ENCODE measurements at places on chromosomes 2 and 18.

GRCh38 chr2:654896-655295 is 22.3 kb downstream of the TMEM18 start:
- DNase-seq: no peak

- DNase-seq: no peak
Measured at GRCh38 chr18:78818495-78818894, 161.1 kb upstream of the SALL3 start.

DNA sequence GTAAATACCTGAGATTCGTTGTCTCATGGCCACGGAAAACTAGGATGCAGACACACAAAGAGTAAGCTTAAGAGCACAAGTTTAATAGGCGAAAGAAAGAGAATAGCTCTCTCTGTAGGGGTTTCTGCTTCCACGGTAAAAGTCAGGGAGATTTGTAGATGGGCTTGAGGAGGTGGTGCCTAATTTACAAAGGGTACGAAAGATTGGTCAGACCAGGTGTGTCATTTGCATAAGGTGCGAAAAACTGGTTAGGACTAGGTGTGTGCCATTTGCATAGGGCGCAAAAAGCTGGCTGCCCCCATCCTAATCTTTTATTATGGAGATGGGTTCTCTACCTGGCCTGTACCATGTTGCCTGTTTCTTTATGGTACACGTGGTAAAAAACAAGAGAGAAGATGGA is 170.5 kb upstream of the DOK6 start:
- DNase-seq: no peak

DNA sequence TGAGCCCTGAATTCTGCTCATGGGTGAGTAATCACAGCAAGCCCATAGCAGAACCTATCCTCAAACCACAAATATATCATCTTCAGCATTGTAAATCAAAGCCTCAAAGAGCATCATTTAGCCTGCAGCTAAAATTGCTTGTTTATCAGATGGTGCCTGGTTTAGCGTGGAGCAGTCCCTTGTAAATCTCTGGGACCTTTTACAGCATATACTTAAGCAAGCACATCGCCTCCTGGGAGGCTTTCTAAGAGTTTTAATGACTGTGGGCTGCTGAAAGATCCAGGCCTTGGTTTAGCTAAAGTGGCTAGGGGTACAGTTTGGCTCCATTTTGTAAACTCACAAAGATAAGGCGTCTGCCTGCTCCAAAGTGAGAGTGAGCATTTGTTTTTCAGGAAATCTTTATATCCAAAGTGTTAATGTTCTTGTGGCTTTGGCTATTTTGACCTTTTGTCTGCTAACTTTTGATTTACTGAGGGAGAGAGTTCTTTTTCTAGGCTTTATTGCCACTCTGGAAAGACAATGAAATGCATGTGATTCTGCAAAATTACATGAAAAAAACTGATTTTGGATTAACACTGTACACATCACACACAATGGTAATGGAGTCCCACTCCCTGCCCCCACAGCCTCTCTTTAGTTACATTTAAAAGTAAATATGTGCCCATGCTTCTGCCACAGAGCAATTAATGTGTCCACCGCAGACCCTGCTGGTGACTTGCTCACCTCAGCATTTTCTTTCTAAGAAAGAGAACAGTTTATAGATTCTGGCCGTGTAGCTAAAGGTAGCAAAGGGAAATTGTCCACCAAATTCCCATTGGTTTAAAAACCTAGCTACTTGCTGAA is 194.8 kb downstream of the LNPK start:
- no peak for DNase-seq

DNA sequence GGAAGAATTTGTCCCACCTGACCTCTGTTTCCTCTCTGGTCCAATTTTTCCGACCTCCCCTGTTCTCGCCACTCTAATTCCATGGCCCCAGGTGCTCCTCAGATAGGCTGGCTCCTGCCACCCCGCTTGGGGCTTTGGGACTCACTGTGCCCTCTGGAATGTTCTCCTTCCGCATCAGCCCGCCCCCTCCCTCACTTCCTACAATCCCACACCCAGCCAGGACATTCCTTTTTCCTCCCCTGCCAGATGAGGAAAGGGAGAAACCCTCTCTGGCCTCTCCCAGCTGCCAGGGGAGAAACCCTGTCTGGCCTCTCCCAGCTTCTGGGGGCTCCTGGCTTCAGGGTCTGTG is 3.1 kb upstream of the OR6B2 start:
- no peak for DNase-seq

DNA sequence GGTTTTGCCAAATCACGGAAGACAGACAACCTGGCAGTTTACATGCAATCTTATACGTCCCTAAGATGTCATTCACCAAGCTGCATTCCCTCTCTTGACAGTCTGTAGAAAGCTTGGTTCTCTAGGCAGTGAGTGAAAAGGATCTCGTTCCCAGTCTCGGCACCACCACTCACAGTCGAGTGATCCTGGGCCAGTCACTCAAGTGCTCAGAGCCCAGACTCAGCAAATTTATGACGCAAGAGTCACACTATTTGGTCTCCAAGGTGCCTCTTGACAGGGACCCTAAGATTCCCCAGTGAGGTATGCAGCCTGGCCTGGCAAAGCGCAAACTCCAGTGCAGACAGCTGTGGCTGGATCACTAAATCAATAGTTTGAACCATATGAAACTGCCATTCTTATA is 77.9 kb downstream of the EIPR1 start:
- DNase-seq: no peak

DNA sequence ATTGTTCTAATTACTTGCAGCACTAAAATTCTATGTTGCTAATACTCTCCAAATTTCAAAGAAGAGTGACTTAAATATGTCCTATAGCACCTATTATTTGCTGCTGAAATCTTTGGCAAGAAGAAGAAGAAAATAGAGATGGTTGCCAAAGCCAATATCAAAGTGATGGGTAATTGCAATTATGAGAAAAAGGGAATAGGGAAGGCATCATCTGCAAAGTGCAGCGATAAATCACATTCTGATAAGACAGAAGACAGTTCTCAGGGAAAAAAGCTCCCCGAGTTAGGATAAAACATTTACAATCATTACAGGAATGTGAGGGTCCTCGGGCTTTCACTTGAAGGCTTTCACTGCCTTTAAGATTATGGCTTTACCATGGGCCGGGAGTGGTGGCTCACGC is 72.1 kb upstream of the RASGRP3 start:
- DNase-seq: no peak

DNA sequence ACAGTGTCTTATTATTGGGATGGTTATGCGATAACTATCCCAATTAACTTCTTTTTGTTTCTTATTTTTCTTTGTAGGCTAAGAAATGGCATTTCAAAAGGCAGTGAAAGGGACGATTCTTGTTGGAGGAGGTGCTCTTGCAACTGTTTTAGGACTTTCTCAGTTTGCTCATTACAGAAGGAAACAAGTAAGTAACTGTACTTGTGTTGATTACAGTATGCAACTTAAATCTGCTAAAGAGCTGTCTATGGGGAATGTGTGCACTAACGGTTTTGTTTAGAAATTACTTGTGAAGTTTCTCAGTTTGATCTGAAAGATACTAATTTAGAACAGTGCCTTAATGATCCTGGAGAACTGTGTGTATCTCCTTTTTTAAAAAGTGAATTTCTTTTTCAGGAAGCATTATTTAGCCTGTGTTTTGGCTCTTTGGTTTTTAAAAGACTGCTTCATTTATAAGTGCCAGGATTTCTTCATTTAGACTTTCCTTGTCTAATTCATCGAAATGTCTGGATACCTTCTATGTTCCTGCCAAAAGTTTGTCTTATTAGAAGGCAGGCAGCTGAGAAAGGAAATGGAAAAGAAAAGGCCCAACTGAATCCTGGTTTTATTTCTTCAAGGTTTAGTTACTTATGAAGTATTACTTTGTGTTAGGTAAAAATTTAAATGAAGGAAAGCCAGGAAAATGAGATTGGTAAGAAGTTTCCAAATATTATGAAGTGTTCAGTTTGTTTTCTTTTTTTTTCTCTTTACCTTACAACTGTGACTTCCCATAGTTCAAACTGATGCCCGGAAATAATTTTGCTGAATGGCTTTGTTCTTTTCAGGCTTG is 40.1 kb downstream of the GPD2 start:
- DNase-seq: no peak

GRCh38 chr2:43110442-43110871 is 115.9 kb downstream of the ZFP36L2 start:
- DNase-seq: no peak

DNA sequence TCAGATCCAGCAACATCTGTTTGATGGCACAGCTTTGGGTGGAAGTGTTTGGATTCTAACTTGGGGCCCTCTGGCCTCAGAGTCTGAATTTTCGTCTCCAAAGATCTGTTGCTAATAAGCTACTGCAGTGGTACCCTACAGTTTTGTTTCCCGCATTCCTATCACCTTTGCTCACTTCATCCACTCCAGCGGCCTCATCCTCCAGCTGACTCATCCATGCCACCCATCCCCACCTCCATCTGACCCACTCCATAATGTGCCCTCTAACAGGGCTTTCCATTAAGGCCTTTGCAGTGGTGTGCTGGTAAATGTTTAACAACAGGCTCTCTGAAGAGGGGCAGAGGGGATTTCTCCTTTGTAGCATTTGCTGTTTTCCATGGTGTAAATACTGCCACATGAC is 225.5 kb downstream of the TGIF1 start:
- no peak for DNase-seq

- DNase-seq: no peak
Measured at GRCh38 chr18:52489396-52490306, 149.7 kb downstream of the DCC start.

DNA sequence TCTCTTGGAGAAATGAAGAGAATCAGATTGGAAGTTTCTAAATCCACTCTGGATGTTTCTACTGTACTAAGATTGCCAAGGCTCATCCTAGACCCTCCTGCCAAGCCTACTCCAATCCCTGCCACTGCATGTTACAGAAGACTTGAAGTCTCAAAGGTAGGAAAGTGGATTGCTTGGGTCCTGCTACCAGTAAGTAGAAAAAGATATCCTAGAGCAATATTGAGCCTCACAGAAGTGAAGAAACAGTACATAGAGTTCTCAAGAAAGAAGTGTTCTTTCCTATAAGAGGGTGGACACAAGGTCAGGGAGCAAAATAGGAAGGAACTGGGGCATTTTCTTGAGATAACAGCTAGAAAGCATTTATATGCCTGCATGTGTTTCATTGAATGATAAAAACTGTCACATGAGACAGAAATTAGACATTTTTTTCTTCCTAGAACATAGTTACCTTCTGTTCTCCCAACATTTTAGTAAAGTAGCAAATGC is 232.9 kb downstream of the RBM43 start:
- no peak for DNase-seq

DNA sequence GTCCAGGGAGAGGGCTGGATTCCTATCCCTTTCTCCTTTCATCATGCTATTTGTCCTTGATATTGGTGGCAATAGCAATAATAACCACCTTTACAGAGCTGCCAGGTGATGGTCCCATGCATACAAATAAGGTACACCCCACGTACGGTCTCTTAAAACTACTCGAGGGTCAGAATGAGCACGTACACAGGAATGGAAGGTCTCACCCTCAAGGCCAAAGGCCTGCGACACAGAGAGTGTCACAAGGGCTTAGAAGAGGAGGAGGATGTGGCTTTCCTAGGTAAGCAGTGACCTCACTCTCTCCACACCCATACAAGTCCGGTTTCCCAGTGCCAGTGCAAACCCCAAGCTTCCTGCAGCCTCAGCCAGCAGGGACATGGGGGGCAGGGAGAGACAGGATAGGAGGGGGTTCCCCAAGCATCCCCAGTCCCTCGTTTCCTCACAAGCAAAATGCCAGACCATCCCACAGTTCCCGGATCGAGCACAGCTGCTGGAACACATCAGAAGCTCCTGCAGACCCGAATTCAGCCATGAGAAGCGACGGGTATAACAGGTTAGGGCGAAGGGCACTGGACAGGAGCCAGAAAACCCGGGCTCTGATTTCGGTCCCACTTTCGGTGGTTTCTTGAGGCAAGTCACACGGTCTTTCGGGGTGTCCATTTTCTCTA is 49.2 kb downstream of the PLB1 start:
- DNase-seq: no peak

GRCh38 chr2:9220201-9220600 is 13.6 kb downstream of the ASAP2 start:
- DNase-seq: no peak

- no peak for DNase-seq
Measured at GRCh38 chr18:54774423-54774822, 53.9 kb upstream of the RAB27B start.

- DNase-seq: no peak
Measured at GRCh38 chr2:68662466-68662865, 19.1 kb downstream of the PROKR1 start.

DNA sequence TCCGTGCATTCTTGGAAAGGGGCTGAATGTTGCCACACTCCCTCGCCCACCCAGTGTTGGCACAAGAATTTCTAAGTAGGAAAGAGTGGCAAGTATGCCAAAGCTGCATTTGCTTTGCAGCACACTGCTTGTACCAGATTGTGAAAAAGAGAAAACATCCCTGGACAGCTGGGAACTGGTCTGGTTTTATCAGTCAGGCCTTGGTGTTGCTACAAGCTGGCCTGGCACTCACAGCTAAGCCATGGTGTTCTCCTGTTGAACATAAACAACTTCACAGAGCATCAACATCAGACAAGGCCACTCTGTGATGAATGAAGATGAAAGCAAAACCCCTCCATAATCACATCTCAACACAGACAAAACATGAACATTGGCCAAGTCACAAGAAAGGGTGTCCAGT is 4.2 kb upstream of the TRABD2A start:
- DNase-seq: no peak

GRCh38 chr2:230218421-230218820 is 1.4 kb downstream of the SP110 start:
- no peak for DNase-seq

DNA sequence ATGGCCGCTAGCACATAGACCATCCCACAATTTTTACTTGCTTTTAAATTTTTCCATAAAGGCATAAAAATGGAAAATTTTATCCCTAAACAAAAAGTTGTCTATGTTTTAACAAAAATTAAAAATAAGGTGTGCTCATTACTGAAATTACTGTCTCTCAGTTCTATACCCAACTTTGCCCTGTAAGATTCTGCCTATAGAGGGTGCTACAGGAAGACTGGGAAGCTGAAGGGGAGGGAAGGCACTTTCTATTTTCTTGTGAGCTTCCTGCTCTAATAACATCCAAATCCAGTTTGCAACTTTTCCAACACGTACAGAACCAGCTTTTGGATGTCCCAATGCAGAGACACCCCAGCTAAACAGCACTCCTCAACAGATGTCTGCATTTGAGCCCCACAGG is 666.9 kb downstream of the PLCL1 start:
- DNase-seq: no peak

DNA sequence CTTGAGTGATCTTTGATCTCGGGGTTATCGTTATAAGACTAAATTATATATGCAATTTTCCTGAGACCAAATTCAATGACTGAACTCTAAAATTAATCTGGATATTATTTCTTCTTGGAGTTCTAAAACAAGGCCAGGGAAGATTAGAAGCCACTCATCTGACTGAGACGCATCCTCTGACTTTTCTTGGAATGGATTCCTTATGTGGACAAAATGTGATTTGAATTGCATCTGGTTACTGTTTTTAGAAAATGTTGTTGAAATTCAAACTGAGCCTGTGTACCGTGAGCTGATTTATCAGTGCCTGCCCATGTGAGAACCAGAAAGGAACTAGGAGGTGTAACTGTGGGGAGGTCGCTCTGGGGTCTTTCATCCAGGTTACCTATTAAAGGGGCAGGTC is 330.8 kb downstream of the OSR1 start:
- DNase-seq: no peak

- DNase-seq: no peak
Measured at GRCh38 chr2:65069439-65069824, 13.2 kb downstream of the CEP68 start.

- no peak for DNase-seq
Measured at GRCh38 chr2:222823183-222823930, 37.5 kb upstream of the ACSL3 start.

GRCh38 chr2:144466637-144467036 is 53.3 kb downstream of the ZEB2 start:
- peak; percentile 53 for DNase-seq

- no peak for DNase-seq
Measured at GRCh38 chr2:198053148-198053547, 248.8 kb downstream of the PLCL1 start.

Data from brain (organoid and tissue), 16 donors.